ENCODE measurements at places on chromosomes 11 and 22.

DNA sequence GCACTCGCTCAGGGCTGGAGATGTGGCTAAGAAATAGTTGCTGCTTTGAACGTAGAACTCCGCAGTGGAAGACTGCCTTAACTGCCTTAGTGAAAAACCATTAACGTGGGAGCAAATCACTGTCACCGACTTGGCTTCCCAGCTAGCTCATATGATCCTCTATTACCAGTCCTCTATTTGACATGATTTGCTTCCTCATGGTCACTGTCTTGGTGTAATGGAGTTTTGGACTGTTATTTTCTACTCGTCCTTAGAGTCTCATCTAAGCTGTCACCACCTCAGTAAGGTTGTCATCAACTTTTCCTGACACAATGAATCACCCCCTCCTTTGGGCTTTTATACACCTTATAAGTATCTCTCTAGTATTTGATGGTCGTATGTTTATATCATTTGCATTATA, 167.1 kb upstream of the NARS2 start:
- no peak for DNase-seq

DNA sequence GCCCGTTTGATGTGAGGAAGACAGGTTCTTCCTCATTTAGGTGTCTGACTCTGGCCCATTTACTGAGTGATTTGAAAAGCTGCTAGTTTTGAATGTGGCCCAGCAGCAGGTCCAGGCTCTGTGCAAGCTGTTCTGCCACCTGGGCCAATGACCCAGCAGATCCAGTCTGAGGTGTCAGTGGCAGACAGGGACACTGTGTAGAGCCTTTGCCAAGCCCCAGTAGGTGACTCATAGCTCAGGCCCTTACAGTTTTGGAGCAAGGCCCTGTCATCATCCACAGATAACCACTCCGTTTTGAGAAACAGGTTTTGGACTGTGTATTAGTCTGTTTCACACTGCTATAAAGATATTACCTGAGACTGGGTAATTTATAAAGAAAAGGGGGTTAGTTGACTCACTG, 23.9 kb downstream of the TSPAN32 start:
- DNase-seq = no peak

DNA sequence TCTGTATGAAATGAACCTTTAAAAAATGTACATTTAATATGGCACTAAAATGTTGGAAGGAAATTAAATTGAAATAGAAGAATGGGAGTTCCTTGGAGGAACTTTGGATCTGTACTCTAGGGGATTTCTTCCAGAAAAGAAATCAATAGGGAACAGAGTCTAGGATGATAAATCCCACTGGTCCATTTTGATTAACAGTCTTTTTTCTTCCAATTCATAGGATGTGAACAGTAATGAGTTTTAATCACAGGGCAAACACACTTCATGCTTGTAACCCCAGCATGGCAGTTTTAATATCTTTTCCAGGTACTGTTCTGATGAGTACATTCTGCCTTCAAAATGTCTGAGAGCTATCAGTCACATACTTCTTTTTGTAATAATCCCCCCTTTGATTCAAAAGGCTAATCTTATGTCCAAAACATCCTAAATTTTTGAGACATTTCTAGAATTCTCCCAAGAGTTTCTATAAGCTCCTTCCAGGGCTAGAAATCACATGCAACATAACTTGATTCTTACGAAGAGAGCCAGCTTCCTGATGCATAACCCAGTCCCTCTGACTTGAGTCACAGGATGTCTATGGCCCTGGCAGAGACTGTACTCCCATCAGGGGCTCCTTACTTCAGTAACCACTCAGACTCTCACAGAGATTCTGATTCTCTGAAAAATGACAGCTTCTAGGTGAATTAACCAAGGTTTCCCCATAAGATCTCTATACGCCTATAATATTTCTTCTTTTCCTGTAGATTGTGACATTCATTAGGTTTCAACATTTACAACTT, 112.9 kb downstream of the SLC36A4 start:
- DNase-seq = no peak

GRCh38 chr22:30320021-30320556, 6.7 kb downstream of the TBC1D10A start:
- no peak for DNase-seq

DNA sequence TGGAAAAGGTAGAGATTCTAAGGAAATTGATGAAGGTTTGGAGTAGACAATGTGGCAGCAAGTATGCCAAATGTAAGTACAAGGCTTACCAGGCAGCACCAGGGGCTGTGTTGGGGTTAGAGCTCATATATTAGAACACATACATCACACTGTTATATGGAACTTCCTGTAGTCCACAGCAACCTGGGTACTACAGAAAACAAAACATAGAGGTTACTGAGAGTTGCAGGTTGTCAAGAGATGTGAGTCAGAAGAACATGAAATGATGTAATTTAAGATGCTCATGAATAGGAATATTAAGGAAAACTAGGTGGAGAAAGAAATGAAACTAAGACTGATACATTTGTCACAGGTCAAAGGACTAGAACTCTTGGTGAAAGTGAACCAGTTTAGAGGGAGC, 22.0 kb downstream of the FAT3 start:
- DNase-seq = no peak

- no peak for DNase-seq
These were observed 5.7 kb upstream of the MYEOV start for GRCh38 chr11:69287968-69288882.

DNA sequence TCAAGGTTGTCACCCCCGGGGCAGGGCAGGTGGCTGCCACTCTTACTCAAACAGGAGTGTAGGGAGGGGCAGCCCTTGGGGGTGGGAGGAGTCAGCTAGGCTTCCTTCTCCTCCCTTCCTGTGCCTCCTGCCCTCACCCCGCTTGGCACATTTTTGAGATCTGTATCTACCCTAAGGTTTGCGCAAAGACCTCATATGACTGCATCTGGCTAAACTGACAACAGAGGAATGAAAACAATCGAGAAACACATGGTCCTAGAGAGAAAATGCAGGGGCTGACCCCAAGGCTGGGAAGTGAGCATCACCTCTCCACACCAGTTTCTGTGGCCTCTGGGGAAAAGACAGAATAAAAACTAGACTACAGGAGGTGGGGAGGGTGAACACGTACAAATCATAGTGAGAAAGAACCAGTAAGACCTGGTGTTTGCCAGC, 28.1 kb downstream of the IGSF9B start:
- DNase-seq = no peak

DNA sequence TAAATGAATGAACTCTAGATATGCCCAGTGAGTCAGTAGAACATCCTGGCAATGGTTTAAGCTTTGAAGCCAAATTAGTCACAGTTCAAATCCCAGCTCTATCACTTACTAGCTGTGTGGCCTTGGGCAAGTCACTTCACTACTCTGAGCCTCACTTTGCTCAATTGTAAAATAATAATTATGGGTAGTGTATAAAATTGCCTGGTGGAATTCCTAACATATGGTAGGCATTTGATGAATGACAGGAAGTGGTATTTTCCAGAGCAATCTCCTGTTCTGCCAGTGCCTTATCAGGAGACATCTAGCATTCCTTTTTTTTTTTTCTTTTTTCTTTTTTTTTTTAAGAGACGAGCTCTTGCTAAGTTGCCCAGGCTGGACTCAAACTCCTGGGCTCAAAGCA, 13.0 kb downstream of the SCN4B start:
- DNase-seq = no peak

DNA sequence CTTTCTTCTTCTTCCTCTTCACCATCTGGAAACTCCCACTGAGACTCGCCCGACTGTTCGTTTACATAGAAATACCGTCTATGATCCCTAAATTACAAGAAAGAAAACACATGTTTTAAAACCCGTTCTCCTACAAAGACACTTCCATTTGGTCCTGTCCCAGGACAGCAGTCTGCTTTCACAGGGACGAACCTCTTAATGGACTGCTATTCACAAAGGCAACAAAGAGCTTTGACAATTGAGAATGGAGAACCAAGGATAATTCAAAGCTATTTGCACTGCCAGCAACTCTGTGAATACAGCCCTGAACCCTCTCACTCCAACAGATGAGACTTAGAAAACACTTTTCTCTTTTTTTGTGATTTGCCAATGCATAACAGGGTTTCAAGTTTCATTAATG, 16.3 kb upstream of the AGBL2 start:
- no peak for DNase-seq

DNA sequence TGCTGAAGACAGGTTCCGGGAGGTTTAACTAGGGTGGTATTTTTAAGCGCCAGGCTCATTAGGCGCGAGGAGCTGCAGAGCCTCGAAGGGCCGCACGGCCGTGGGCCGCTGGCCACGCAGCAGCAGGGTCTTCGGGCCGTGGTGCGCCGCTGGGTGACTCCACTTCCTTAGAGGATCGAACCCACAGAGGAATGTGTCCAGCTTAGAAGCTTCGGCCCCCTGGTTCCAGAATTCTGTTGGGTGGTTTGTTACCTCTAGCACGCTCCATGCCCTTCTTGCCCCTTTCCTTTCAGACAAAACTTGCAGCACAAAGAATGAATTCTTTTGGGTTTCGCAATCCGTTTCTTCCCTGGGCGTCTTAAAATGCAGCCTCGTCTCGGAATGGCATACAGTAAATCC, 773 bp upstream of the PATL1 start:
- no peak for DNase-seq

DNA sequence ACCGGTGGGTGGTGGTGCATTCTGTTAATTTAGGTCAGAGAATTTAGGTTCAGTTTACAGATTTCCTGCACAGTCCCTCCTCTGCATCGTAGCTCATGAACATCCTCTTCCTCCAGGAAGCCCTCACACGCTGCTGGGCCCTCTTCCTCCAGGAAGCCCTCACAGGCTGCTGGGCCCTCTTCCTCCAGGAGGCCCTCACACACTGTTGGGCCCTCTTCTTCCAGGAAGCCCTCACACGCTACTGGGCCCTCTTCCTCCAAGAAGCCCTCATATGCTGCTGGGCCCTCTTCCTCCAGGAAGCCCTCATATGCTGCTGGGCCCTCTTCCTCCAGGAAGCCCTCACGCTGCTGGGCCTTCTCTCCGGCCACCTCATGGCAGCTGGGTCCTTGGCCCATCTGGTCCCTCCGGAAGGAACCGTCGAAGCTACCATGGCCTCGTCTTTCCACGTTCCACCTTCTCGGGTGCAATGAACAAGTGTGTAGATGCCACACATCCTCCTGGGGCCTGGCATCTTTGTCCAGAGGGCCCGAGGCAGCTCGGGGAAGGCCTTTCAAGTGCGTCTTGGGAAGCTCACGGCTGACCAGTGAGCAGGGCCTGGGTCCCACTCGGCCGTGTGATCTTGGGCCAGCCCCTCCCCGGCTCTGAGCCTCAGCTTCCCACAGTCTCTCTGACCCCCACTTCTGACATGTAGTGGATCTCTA, 58.9 kb upstream of the PPARA start:
- no peak for DNase-seq

DNA sequence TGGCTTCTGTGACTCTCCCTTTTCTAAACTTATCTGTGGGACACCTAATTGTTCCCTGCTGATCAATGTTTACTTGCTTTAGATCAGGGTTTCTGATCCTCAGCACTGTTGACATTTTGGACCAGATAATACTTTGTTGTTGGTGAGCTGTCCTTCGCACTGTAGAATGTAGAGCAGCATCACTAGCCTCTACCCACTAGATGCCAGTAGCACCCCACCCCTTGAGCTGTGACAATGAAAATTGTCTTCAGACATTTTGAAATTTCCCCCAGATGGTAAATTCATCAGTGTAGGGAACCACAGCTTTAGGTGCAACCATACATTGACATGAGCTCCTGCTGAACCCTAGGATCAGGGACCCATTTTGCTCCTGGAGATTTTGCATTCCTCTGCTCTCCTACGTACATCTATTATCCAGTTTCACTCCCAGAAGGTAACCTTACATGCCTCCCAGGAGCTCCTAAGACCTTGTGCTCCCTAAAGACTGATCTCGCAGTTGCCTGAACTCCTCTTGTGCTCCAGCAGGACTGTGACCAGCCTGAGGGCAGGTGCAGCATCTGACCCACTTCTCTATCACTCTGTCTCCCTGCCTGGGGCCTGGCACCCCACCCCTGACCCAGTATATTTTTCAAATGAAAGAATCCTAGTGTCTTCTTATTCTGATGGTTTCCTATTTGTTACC, 107.8 kb downstream of the FAR1 start:
- no peak for DNase-seq

GRCh38 chr22:44529827-44530523, 31.9 kb upstream of the RTL6 start:
- no peak for DNase-seq

DNA sequence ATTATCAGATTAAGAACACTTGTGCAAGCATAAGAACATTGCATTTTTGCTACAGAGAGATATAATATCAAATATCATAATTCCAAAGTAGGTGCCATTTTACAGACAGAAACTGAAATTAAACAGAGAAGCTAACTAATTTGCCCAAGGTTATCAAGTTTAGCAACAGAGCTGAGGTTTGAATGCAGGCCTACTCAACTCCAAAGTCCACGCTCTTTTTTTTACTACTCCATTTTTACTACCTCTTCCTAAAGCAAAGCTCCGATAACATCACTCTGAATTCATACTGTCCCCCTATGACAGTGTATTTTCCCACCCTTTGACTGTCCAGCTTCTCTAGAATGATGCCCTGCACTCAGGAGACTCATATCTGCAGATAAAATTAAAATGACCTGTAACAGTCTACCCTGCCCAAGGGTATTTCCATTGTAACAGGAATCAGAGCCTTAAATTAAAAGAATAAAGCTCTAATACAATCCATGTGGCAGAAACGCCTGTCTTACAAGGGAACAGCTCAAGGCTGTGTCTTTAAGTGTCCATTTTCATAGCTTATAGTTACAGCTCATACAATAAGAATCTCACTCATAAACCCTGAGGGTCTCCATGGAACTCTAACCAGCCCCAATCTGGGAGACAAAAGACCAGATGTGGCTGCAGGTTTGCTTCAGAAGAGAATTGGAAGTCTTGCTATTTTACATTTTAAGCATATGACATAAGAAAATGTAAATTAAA, 36.8 kb downstream of the ALG9 start:
- no peak for DNase-seq

DNA sequence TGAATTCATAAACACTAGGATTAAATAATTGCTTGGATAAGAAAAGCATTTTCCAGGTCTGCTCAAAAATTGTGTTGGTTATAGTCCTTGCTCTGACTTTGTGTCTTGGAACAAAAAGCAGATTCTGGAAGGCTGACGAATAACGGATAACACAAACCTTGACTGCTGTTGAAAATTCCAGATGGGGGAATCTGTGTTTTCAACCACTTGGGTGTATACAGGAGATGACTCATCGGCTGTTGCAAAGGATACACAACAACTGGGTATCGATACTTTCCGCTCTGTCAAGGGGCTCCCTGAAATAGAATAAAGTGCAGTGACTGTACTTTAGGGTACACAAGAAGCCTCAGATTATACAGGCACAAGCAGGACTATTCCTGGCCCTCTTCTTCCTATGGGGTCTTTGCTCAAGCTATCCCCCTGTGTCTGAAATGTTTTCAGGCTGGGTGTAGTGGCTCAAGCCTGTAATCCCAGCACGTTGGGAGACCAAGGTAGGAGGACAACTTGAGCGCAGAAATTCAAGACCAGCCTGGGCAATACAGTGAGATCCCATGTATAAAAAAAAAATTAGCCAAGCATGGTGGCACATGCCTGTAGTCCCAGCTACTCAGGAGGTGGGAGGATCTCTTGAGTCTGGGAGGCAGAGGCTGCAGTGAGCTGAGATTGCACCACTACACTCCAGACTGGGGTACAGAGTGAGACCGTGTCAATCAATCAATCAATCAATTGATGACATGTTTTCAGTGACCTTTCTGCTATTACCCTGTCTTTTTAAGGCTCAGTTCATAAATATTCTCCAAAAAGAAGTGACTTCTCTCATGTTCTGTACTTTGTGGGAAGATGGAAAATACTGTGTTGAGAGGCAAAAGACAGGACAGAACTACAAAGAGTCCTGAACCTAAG, 48.6 kb upstream of the UCP3 start:
- DNase-seq = no peak

- DNase-seq = no peak
These were observed 10.2 kb upstream of the TBC1D10A start for GRCh38 chr22:30336752-30337460.

Measured in bone marrow (tissue), 2 donors.